ENCODE measurements at places on chromosomes 7 and 10.

- no peak for DNase-seq
Observed at GRCh38 chr7:73827567-73828106, 3.2 kb upstream of the CLDN4 start.

GRCh38 chr10:15780353-15781135 is 60.8 kb upstream of the ITGA8 start:
- no peak for DNase-seq

GRCh38 chr10:12724807-12725579 is 276.5 kb downstream of the CCDC3 start:
- DNase-seq = no peak

GRCh38 chr7:138833596-138833995 is 35.6 kb upstream of the ATP6V0A4 start:
- DNase-seq = no peak

- no peak for DNase-seq
Observed at GRCh38 chr10:11294831-11295450, 277.3 kb downstream of the CELF2 start.

- DNase-seq = no peak
Observed at GRCh38 chr10:35027567-35027966, 62.6 kb downstream of the CUL2 start.

DNA sequence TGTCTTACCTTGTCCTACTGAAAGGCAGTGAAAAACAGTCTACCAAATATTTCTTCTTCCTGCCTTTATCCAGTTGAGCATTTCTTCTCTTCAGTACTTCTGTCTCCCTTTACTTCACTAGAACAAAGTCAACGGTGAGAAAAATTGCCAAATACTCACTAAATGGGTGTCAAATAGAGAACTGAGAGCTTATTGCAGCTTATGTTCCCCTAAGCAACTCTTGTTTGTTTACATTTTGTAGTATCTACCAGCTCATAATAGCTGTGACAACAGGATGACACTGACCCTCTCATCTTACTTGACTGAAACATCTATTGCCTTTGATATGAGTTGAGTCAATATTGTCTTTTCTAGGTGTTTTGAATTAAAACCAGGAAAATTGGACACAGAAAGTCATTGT is 327.9 kb upstream of the SORCS1 start:
- no peak for DNase-seq

- no peak for DNase-seq
Observed at GRCh38 chr7:91020636-91021385, 243.4 kb upstream of the FZD1 start.

- peak; percentile 6 for DNase-seq
Observed at GRCh38 chr10:30813872-30814481, 184.4 kb upstream of the LYZL2 start.

- DNase-seq = no peak
Observed at GRCh38 chr10:31033147-31033546, 1.5 kb upstream of the ZNF438 start.

GRCh38 chr10:37703114-37703513 is 154.3 kb downstream of the ZNF248 start:
- DNase-seq = no peak

DNA sequence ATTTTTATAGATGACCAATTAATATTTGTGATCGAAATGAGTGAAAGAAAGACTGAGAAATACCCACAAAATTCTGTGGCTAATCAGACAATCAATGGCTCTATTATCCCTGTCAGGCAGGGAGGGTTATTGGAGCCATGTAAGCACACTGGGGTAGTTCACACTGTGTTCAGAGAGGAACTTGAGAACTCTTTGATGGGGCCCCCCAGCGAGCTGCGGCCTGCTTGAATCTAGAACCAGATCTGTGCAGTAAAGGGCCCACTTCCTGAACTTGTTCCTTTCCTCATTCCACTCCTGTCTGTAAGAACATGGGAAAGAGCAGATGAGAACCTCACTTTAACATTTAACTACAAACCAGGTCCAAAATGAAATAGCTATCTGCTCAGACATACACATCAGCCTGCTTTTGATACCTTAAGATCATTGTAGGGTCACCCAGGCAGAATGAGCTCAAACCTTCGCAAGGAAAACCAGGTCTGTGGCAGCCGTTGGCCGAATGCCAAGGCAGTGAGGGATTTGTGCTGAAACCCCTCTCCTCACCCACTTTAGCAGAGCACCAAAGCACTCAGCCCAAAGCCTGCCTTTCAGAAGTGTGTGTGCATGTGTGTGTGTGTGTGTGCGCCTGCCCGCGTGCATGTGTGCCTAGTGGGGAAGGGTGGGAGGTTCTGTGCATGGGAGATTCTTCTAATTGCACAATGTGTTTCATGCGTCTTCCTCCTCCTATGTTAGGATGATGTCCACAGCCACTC is 365.6 kb upstream of the MGMT start:
- DNase-seq = no peak

- peak; percentile 39 for DNase-seq
Observed at GRCh38 chr7:142809671-142810070, 38.9 kb downstream of the PRSS2 start.

DNA sequence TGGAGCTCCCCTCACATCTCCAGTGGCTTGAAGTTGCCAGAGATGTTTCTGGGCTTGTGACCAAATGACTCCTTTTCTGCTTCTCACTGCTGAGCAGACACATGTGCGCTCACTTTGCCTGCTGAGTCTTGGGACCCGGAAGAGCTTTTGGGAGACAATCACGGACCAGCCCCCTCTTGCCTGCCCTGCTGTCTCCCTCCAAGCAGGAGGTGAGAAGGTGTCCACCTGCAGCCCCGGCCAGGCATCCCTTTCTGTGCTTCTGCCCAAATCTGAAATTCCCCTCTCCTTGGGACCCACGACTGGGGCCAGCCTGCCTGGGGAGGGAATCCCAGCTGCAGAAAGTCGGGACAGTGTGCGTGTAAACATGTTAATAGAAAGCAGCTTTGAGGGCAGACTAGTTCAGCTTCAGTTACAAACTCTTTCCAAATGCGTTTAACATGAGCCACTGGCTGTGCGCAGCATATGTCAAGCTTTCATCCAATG is 31.7 kb downstream of the HTRA1 start:
- no peak for DNase-seq

- DNase-seq = peak; percentile 0
Observed at GRCh38 chr10:25758041-25758457, 176.0 kb upstream of the MYO3A start.

- no peak for DNase-seq
Observed at GRCh38 chr10:124480860-124481259, 19.2 kb downstream of the LHPP start.

DNA sequence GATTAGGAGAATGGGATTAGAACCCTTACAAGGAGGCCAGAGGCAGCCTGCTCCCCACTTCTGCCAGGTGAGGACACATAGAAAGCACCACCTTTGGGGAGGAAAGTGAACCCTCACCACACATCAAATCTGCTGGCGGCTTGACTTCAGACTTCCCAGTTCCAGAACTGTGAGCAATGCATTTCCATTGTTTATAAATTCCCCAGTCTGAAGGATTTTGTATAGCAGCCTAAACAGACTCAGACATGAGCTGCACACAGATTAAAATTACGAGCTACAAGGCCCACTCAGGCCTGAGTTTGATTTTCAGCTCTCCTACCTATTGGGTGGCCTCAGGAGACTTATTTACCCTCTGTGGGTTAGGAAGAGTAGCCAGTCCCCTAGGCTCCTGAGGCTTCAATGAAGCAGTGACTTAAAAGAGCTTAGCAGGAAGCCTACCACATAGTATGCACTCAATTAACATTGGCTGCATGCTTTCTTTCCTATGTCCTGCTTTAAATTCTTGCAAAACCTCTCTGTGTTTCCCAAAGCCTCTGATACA is 350.7 kb upstream of the ZMIZ1 start:
- DNase-seq = no peak

- DNase-seq = no peak
Observed at GRCh38 chr10:124288486-124288885, 130.2 kb downstream of the OAT start.

DNA sequence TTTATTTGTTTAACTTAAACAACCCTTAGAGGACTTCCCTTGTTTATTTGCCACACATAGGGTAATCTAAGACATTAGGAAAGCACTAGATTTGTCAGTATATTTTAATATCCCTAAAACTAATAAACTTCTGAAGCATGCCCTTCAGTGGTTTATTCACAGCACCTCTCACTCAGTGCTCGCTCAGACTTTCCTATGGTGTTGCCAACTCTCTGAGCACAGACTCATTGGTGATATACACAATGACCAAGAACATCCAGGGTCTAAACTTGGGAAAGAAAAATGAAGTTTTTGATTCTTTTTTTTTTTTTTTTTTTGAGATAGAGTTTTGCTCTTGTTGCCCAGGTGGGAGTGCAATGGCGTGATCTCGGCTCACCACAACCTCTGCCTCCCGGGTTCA is 82.2 kb downstream of the RAB11FIP2 start:
- DNase-seq = no peak

- DNase-seq = no peak
Observed at GRCh38 chr7:101586906-101587677, 42.0 kb downstream of the MYL10 start.

- no peak for DNase-seq
Observed at GRCh38 chr7:39910108-39910869, 39.8 kb upstream of the CDK13 start.

DNA sequence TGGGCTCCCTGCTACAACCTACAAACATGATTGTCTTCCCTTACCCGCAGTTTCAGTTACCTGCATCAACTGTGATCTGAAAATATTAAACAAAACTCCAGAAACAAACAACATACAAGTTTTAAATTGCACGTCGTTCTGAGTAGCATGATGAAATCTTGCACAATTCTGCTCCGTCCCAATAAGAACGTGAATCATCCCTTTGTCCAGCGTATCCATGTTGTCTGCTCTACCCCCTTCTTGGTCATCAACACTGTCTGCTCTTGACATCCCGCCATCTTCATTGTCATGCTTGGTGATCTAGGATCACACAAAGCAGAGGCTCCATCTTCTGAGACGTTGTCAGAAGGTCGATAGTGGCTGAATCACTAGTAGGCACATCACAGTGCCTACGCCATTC is 53.9 kb downstream of the ACADSB start:
- DNase-seq = no peak

DNA sequence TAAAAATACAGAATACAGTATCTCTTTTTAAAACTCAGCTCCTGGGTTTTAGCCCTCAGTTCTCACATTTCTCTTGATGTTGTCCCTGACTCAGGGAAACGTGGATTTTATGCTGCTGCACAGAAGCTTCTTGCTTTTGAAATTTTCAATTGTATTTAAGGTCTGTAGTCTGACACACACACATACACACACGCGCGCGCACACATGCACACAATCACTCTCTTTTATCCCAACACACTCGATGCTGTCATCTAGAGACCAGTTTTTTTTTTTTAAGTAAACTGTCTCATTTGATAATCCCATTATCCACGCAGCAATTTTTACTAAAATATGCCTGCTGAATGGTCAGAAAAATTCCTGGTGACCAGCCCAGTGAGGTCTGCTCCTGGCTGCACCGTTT is 108.6 kb downstream of the KMT2E start:
- no peak for DNase-seq

GRCh38 chr10:103120546-103120945 is 72.5 kb downstream of the NT5C2 start:
- DNase-seq = no peak

GRCh38 chr7:68980011-68980410 is 618.3 kb upstream of the AUTS2 start:
- DNase-seq = no peak

- DNase-seq = no peak
Observed at GRCh38 chr7:128155100-128155740, 85.9 kb upstream of the LEP start.

GRCh38 chr10:74293686-74294371 is 142.8 kb downstream of the ADK start:
- no peak for DNase-seq

DNA sequence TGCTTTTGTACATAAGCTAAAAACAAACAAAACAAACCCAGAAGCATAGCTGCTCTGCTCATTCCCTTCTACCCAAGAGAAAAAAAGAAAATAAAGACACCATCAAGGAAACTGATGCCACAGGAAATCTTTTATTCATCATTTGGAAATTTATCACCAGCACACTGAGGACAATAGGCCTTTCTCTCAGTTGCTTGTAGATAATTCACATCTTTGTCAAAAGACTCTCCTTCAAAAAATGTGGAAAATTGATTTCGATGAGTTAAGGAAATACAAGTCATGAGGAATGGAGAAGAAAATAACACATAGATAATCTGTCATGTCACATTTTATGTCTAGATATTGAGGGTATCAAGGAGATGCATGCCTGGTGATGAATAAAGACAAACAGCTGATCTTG is 53.5 kb downstream of the ZNF37A start:
- no peak for DNase-seq

- DNase-seq = no peak
Observed at GRCh38 chr7:45937862-45938261, 16.8 kb upstream of the IGFBP3 start.

DNA sequence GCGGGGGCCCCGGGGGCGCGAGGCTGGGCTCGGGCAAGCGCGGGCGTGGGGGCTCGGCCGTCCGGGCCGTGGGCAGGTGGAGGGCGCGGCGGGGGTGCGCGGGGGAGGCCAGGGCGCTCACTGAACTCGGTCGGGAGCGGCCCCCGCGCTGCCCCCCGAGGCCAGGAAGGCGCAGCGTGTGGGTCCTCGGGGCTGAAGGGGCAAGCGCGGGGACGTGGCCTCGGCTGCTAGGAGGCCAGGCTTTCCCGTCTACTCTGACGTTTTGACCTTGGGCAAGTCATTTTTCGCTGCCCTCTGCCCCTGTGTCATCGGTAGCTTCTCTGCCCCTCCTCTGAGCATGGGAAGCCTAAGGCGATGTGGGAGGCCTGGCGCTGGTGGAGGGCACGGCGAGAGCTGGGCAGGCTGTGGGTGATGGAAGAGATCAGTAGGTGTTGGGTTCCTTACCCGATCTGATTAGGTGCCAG is 441 bp downstream of the FBH1 start:
- DNase-seq = peak; percentile 28

DNA sequence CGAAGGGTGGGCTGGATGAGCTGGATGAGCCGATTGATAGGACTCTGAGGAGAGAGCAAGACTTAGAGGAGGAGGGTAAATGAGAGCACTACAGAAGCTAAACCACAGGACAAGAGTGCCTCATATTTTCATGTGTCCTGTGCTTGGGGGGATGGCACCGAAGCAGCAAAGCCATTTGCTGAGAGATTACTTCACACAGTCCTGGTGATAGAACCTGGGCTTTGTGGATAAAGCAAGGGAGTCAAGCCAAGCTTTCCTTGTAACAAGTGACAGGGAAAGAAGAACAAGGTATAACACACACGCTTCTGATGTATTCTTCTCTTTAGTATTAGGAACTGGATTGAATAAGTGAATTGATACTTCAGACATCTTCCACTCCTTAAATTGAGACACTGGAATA is 253.7 kb downstream of the ANKRD7 start:
- DNase-seq = no peak

- no peak for DNase-seq
Observed at GRCh38 chr10:75034714-75035258, 76.7 kb upstream of the SAMD8 start.

DNA sequence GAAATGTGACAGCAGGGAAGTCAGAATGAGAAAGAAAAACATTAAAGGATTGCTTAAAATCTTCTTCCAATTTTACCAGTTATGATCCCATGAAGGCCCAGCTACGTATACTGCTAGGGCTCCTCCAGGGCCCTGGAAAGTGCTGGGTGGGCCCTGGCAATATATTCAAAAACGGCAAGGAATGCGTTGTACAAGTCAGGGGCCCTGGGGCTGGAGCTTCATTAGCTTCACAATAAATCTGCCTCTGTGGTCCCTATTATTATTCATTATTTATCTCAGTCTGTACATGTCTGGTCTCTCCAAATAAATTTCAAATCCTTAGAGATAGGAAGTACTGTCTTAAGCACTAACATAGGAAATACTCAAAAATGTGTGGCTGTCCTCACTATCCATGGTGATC is 7.6 kb downstream of the JAZF1 start:
- no peak for DNase-seq

- no peak for DNase-seq
Observed at GRCh38 chr7:55072251-55072650, 53.4 kb downstream of the EGFR start.

All from activated CD4-positive, alpha-beta T cell treated with anti-CD3 and anti-CD28 coated beads, Interleukin-2, amount 50 U/mL, for 48 hours (primary cell).